ENCODE measurements at places on chromosomes 1 and 21. TPM values are rescaled to one million over a fixed set of nuclear protein-coding genes. Genes with fewer than 3 reads are reported as not detected.
A peak's percentile ranks its signal among the peaks of the same experiment; 100 is the strongest.

GRCh38 chr1:100009458-100009857 is 39.7 kb downstream of the SLC35A3 start:
- no peaks in the 10 kb centered on the region for H3K4me1 ChIP-seq
- no peaks in the 10 kb centered on the region for H3K27me3 ChIP-seq
- no peak for DNase-seq
- no peak overlapping the region for H3K27ac ChIP-seq
- no peak overlapping the region for H3K4me3 ChIP-seq

DNA sequence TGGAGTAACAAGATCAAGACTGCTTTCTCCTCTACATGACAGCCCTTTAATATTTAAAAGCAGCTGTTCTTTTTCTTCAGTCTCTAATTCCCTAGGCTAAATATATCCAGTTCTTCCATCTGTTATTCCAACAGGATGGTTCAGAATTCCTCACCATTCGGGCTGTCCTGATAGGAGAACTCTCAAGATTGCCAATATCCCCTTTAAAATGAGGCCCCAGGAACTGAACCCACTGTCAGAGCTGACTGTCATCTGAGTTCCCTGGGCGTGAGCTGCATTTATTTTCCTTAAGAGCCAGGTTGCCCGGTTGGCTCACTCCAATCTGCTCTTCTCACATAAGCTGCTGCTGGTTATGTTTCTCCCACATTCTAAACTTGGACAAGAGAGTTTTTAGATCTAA is 177.6 kb downstream of the MIS18A start:
- no peak overlapping the region for H3K4me3 ChIP-seq
- no peak for DNase-seq
- no peaks in the 10 kb centered on the region for H3K36me3 ChIP-seq
- no peaks in the 10 kb centered on the region for H3K27me3 ChIP-seq
- H3K27ac ChIP-seq: no peak overlapping the region

- no peaks in the 10 kb centered on the region for H3K27me3 ChIP-seq
- peak overlapping the region; percentile 60 for H3K4me3 ChIP-seq
- peaks cover 13% of the 10 kb centered on the region for H3K4me1 ChIP-seq
- DNase-seq: no peak
- no peaks in the 10 kb centered on the region for H3K36me3 ChIP-seq
Measured at GRCh38 chr1:232806186-232806510, 932 bp downstream of the MAP10 start.

DNA sequence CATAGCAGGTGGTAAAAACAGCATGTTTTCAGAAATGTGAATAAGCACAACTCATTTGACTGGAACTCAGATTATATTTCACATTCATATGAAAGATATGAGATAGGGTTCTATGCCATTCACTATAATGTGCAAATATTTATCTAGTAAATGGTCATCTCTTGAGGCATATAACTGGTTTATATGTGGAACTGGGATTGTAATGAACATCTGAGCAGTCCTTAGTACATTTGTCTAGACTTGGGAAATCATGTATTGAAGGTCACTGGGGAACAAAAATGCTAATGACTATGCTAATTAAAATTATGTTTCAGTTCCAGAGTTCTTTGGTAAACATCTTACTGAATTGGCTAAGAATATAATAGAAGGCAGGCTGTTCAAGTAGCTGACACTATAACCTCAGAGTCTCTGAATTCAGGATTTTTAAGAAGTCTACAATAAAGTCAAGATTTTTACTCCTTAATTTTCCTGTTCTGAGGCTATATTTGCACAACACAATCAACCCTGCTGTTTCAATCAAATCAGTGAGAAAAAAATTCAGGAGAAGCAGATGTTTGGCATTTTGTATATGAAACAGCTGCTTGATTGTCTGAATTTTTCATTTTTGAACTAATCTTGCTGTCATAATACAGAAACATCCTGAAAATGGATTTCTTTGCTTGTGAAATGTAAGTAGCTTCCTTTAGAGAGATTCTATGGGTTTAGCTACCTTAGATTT is 244.8 kb upstream of the RGS18 start:
- no peaks in the 10 kb centered on the region for H3K4me1 ChIP-seq
- H3K27me3 ChIP-seq: no peaks in the 10 kb centered on the region
- no peaks in the 10 kb centered on the region for H3K36me3 ChIP-seq
- DNase-seq: no peak

DNA sequence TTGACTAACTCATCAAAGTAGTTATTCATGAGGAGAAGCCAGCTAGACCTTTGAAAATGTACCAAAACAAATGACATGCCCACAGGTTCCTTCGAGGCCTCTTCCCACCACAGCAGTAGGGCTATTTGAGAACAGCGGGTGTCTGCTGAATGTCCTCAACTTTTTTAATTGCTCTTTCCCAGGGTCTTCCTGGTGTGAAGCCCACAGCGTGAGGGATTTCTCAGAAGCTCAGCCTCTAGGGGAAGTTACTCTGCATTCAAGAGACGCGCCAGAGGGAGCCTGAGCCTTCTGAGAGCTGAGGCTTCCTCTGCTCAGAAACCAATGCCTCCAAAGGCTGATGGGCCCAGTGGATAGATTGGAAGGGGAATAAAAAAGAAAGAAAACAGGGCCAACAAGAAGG is 153.6 kb downstream of the OLFM3 start:
- H3K4me3 ChIP-seq: no peak overlapping the region
- no peaks in the 10 kb centered on the region for H3K4me1 ChIP-seq
- DNase-seq: no peak
- no peak overlapping the region for H3K27ac ChIP-seq
- H3K36me3 ChIP-seq: no peaks in the 10 kb centered on the region
- H3K27me3 ChIP-seq: peaks cover 8% of the 10 kb centered on the region

The SPRR4 gene
- not detected for total RNA-seq
